ENCODE measurements at places on chromosomes 13 and 19.

GRCh38 chr19:6825076-6825774, 52.7 kb downstream of the VAV1 start:
- DNase-seq: no peak

DNA sequence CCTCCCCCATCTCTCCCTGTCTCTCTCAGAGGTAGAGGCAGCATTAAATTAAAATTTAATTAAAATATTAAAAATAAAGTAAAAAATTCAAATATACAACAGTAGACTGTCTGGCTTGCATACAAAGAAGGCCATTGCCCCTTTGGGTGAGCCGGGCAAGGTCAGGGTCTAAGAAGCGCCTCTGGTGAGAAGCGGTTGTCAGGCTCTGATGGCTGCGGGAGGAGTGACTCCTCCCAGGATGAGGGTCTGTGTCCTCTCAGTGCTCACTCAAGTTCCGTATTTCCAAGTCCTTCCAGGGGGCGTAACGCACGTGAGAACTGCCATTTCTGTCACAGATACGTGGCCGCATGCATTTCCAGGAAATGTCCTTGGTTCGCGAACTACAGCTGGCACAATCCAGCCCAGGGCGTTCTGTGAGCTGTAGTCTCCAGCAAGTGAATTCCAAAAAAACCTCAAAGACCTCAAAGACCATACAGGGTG, 737 bp upstream of the ZNF181 start:
- no peak for DNase-seq

- DNase-seq: no peak
Measured at GRCh38 chr13:32176696-32177095, 138.5 kb downstream of the ZAR1L start.

DNA sequence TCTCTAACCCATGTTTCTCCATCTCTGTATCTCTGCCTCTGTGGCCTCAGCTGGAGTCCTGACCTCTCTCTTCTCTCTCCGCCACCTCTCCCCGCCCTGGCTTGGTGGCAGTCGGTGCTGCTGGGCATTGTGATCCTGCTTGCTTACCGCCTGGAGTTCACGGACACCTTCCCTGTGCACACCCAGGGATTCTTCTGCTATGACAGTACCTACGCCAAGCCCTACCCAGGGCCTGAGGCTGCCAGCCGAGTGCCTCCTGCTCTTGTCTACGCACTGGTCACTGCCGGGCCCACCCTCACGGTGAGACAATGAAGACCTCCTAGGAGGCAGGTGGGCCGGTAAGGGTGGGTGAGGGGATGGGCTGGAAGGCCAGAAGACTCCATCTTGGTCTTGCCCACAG, 4.2 kb downstream of the PLPPR2 start:
- DNase-seq: no peak

DNA sequence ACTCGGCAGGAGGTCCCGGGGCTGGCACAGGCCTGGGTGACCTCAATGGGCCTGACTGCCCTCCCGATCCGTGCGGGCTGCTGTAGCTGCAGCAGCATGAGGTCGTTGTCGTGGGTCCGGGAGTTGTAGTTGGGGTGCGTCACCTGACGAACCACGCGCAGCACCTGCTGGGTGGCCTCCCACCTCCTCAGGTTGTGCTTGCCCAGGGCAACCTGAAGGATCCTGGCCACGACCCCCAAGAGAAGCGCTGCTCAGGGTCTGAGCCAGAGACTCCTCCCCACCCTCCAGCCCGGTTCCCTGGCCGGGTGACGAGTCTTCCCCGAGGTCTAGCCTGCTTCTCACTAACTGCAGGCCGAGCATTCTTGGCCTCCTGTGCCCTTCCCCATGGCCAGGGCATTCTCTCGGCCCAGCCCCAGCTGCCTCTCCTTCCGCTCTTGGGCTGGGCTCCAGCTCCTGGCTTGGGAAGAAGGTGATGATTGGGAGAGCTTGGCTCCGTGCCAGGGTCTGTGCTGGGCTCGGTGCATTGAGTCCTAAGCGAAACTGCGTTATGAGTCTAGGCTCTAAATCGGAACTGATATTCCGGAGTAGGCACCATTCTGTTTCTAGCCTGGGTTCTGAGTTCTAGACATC, 3.1 kb downstream of the KLK14 start:
- DNase-seq: no peak

DNA sequence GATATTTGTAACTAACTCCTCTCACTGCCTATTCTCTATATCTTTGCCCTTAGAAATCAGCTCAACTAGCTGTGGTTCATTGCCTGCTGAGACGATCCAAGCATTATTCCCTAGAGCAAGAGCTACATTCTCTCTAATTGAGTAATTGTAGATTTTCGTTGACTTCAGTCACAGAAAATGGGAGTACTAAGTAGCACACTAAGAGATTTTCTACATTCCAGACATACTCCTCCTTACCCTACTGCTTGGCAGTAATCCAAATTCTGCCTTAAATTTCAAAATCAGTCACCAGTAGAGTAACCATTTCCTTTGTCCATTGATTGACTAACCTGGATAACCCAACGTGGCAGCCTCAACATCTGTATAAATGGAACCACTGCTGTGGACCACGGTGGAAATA, 1786.8 kb downstream of the SLITRK5 start:
- no peak for DNase-seq

GRCh38 chr19:2255112-2255845, 938 bp downstream of the JSRP1 start:
- DNase-seq: no peak

DNA sequence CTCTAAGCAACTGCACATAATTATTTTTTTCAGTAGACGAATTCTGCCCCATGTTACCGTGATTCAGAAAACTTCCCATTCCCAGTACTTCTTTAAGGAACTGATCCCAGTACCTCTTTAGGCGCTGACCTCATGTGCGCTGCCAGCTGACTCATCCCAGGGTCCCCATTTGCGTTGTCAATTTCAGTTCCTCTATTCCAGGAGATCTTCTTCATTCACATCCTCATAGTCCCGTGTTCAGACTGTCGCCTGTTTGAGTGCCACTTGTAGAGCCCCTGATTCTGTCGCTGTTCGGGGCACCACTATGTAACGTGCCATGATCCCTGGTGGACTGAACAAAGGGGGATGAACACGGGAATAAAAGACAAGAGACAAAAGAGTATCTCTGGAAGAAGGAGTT, 16.4 kb downstream of the FPR3 start:
- DNase-seq: no peak

DNA sequence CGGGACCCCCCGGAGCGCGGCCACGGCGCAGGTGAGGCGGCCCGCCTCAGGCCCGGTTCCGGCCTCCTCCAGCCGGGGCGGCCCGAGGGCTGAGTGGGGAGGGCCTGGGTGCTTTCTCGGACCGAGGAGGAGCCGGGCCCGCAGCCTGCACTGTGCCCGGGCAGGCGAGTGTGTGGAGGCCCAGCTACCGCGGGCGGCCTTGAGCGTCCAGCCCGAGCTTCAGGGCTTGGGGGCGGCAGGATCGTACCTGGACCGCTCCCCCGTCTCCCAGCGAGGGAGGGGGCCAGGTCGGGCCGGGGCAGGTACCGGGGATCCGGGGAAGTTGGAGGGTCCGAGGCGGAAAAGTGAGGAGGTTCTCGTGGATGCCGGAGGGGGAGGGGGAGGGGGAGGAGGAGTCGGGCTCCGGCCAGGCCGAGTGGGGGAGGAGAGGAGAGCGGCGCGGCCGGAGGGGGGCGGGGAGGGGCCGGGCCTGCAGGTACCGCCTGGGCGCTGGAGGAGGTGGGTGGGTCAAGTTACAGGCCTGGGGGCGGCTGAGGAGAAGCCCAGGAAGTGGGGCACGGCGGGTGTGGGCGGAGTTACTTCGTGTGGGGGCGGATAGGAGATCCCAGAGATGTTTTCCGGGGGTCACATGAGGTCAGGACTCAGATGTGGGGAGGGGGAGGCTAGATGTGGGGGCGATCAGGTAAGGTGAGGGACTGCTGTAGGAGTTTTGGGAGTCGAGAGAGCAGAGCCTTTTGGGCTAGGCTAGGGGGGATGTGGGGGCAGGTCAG, 545 bp downstream of the NACC1 start:
- DNase-seq: no peak

- DNase-seq: no peak
Measured at GRCh38 chr19:10086591-10087192, 575 bp downstream of the SHFL start.

DNA sequence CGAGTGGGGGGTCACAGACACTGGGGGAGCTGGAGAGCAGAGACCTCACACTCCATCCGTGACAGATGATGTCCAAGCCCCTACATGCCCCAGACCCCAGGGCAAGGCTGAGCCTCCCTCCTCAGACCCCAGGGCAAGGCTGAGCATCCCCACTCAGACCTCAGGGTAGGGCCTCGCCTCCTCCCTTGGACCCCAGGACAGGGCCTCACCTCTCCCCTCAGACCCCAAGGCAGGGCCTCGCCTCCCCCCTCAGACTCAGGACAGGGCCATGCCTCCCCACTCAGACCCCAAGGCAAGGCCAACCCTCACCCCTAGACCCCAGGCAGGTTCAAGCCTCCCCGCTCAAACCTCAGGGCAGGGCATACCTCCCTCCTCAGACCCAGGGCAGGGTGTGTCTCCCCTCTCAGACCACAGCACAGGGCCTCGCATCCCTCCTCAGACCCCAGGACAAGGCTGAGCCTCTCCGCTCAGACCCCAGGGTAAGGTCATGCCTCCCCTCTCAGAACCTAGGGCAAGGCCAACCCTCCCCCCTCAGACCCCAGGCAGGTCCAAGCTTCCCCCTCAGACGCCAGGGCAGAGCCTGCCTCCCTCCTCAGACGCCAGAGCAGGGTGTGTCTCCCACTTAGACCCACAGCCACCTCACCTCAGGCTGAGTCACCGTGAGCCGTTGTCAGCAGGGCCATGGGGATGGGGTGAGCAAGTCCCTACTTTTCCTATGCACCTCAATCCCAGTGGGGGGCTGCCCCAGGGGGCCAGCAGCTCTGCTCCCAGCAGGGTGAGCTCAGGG, 1.7 kb upstream of the S1PR4 start:
- no peak for DNase-seq

GRCh38 chr13:27970382-27971235, 1.5 kb upstream of the CDX2 start:
- DNase-seq: no peak

- no peak for DNase-seq
Measured at GRCh38 chr19:8915997-8916396, 83.8 kb downstream of the MBD3L1 start.

DNA sequence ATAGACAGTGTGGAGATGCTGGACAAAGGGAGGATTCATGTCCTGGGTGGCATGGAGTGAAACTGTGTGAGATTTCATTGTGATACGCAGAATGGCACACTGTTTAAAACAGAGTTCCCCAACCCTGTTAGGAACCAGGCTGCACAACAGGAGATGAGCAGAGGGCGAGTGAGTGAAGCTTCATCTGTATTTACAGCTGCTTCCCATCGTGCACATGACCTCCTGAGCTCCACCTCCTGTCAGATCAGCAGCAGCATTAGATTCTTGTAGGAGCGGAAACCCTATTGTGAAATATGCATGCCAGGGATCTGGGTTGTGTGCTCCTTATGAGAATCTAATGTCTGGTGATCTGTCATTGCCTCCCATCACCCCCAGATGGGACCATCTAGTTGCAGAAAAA, 72.5 kb downstream of the RAP2A start:
- DNase-seq: no peak

GRCh38 chr13:52026246-52026626, 1.7 kb downstream of the UTP14C start:
- DNase-seq: no peak

- DNase-seq: no peak
Measured at GRCh38 chr13:29162638-29163235, 342.6 kb downstream of the MTUS2 start.
